Ascending aorta (tissue), 2 donors: ENCODE measurements at places on chromosomes 13 and 19.

DNA sequence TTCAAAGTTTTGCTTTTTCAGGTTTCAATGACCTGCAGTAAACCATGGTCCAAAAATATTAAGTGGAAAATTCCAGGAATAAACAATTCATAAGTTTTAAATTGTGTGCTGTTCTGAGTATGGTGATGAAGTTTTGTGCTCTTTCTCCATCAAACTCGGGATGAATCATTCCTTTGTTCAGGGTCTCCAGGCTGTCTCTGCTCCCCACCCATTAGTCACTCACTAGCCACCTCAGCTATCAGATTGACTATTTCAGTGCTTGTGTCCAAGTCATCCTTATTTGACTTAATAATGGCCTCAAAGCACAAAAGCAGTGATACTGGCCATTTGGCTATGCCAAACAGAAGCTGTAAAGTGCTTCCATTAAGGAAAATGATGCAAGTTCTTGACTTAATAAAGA is 1140.4 kb downstream of the EFNB2 start:
- DNase-seq = no peak

- DNase-seq = no peak
Measured at GRCh38 chr13:33874871-33875270, 56.9 kb downstream of the RFC3 start.

GRCh38 chr19:33734913-33735312 is 61.8 kb upstream of the KCTD15 start:
- DNase-seq = no peak

GRCh38 chr13:94880463-94880862 is 168.1 kb upstream of the SOX21 start:
- DNase-seq = no peak

GRCh38 chr19:47699360-47699917 is 13.8 kb upstream of the EHD2 start:
- no peak for DNase-seq

- DNase-seq = no peak
Measured at GRCh38 chr13:44032802-44033201, 153.1 kb downstream of the LACC1 start.

DNA sequence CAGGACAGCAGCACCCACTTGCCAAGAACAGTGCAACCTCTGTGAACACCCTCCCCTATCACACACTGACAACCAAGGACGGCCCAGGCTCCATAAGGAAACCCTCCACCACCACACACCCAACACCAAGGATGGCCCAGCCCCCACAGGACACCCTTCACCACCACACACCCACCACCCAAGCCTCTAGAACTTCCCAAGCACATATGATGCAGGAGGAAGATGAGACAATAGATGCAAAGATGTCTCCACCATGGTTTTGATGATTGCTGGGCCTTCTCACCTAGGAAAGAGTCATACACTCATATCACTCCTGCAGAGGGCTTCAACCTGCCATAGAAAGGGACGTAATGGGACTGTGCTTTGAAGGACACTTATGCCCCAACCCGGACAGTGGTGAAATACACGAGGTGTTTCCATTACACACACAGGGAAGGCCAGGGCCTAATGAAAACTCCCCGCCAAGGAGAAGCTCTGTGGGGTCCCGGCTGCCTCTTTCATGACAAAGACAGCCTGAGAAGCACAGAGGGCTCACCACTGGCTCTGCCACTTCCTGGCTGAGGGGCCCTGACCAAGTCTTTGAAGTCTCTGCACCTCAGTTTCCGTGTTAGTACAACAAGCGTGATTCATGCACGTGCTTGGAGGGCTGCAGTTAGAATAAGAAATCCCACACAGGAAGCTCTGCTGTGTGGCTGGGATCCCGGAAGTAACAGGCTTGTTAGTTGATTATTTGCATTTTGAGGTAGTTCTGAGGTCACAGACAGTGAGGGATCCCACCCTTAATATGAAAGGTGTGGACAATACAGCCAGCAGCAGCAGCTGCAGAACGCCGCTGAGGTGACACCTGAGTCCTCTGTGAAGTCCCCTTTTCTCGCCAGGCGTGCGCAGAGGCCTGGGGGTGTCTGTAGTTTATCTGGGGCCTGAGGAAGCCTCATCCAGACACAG is 61.9 kb upstream of the ATP12A start:
- DNase-seq = peak; percentile 19

DNA sequence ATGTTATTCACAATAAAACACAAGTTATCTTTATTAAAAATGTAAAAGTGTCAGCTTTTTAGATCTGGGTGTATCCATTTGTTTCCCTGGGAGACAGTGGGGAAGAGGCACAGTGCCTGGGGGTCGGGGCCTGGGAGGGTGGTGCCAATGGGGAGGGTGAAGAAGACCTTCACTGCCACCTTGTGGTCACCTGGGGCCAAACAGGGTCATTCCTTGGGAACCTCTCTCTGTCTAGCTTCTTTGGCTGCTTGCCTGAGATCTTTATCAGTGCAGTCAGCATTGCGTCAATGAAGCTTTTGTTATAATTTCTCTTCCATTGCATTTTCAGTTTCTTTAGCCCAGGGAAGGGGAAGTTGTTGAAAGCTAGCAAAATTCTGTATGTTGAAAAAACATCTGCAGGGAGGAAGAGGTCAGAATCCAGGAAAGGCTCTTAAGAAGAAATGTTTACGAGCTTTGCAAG is 39.1 kb downstream of the PCDH8 start:
- no peak for DNase-seq

- DNase-seq = no peak
Measured at GRCh38 chr13:37288057-37288720, 182.7 kb upstream of the CSNK1A1L start.

- no peak for DNase-seq
Measured at GRCh38 chr19:11649941-11650340, 52.7 kb downstream of the ZNF627 start.

- DNase-seq = no peak
Measured at GRCh38 chr19:42325896-42326771, 699 bp downstream of the MEGF8 start.

- DNase-seq = no peak
Measured at GRCh38 chr19:46402725-46403124, 10.6 kb downstream of the CCDC8 start.

GRCh38 chr13:51845574-51846318 is 769 bp upstream of the TMEM272 start:
- DNase-seq = no peak

DNA sequence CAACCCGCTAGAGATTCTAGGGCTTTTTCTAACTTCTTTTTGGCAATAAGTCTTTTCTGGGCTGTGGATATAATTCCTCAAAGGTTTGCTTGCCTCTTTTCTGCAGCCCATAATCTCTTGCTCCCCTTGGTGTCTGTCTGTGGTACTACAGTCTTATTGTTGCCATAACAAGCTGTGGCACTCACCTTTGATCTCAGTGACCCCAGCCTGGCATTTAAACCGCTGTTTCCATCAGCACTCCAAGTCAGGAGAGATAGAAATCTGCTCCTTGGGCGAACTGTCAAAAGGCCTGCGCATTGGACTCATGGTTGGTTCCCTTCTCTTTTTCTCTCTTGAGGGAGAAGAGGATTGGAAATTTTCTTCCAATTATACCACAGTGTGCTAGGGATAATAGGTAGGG is 14.5 kb upstream of the MPHOSPH8 start:
- no peak for DNase-seq

DNA sequence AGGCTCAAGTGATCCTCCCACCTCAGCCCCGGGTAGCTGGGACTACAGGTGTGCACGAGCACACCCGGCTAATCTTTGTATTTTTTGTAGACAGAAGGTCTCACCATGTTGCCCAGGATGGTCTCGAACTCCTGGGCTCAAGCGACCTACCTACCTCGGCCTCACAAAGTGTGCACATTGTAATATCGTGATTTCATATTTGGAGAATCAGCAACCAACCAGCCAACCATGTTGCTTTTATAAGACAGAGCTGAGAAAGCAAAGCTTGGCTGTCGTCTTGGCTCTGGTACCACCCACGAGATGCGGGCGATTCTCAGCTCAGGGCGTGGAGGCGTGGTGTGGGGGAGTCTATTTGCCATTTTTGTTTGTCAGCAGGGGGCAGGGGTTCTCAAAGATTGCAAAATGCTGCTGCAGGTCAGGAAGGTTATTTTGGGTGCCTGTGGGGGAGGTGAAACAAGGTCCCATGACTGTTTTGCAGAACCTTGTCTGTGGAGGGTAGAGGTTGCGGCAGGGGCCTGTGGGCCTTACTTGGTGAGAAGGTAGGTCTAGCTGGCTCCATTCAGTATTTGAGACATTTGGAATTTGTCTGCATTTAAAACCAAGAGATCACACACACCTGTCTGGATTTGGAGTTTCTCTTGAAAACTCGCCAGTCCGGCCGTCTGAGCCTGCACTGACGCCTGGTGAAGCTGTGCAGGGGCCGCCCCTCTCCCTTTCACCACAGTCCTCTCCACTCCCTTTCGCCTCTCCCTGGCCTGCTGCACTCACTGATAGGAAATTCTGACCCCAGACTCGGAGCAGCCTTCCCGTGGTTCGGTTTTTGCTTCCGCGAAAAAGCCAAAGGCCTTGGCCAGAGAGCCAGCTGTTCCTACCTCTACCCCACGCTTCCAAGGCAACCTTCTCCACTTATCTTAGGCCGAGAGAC is 15.4 kb downstream of the TNFAIP8L1 start:
- no peak for DNase-seq

DNA sequence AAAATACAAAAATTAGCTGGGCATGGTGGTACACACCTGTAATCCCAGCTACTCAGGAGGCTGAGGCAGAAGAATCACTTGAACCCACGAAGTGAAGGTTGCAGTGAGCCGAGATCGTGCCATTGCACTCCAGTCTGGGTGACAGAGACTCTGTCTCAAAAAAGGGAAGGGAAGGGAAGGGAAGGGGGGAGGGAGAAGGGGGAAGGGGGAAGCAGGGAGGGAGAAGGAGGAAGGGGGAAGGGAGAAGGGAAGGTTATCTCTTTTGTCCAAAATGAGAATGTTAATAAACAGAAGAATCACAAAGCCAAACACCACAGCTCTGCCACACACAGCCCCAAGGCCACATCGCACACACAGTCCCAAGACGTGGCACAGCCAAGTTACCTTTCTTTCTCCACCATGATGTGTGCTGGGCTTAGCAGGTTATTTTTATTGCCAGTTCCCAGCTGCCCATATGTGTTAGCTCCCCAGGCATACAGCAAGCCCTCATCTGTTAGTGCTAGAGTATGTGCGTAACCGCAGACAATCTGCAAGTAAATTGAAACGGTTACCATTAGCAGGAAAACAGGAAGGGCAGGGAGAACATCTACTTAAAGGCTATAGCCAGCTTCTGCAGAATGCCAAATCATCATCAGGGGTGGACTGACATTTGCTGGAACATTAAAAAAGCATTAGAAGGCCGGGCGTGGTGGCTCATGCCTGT is 34.3 kb downstream of the RCBTB1 start:
- no peak for DNase-seq

- DNase-seq = no peak
Measured at GRCh38 chr19:5369962-5370367, 29.4 kb upstream of the PTPRS start.

DNA sequence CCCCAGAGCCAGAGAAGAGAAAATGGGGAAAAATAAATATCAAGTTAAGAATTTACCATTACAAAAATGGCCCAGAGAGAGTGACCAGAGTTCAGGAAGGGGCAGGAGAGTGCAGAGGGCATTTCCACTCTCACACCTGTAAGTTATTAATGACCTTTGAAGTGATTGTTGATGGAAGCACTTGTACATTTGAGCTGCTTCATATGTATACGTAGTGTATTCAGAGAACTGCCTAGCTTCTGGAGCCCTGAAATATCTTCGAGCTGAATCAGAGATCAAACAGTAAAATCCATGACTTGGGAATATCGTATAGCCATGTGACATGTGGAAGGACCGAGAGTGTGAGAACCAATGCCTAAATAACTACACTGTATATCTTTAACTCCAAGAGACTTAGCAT is 49.2 kb upstream of the PCCA start:
- DNase-seq = no peak

DNA sequence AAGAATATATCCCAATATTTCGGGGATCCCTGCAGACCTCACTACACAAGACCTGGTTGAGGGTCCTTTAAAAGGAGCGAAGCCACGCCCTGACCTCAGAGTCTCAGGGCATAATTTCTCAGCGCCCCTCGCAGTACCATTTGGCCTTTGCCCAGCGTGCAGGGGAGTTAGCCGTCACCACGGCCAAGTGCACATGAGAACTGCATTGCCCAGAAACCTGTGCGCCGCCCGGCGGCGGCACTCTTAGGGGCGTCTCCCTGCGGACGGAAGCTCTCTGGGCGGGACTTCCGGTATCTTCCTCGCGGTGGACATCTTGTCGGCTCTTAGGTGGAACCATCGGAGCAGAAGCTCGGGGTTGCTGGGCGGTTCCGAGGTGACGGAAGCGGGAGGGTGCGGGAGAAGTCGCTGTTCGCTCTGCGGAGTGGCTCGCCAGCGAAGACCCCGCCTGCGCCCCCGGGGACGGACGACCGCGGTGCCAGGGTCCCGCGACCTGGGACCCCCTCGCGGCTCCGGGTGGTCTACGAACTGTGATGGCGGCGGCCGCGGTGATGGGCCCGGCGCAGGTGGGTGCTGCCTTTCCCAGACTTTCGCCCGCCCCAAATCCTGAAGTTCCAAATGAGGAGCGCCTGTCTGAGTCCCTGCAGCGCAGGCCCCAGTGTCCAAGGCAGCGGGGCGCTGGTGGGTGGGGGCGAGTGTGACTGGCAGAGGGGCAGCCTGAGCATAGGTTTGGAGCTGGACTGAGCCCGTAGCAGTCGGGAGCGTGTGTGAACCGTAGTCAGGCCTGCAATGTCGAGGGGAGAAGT is at the start of gene ZNF134:
TSS of gene ZNF134 (plus strand) at position 302 of the 803 bp plus-strand sequence. CDS start 5,227 bp downstream, outside the sequence.
- DNase-seq = peak; percentile 93

DNA sequence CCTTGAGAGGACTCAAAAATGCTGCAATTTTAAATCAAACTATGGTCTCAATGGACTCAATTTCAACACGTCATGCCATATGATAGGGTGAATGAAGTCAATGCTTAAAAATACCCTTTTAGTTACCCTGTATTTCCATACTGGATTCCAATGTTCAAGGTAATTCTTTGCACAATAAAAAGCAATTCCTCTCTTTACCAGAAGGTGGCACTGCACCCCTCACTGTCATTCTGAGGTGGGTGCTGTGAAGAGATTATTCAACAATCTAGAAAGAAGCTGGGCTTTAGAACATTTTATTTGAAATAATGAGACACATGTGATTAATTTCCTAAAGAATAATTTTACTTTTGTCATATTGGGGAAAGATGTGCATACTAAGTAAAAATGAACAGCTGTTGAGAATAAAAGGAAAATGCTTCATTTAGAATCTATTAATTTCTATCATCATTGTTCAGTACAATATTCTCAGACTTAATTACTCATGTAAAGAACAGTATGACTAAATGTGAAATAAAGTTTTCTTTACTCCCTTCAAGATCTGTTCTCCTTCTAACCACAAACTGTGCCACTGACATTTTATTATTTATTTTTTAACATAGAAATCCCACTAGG is 789.1 kb downstream of the GPC5 start:
- DNase-seq = no peak
